ENCODE measurements at places on chromosomes 5 and 9.

- no peak for DNase-seq
Observed at GRCh38 chr5:61820836-61821235, 485.2 kb upstream of the KIF2A start.

DNA sequence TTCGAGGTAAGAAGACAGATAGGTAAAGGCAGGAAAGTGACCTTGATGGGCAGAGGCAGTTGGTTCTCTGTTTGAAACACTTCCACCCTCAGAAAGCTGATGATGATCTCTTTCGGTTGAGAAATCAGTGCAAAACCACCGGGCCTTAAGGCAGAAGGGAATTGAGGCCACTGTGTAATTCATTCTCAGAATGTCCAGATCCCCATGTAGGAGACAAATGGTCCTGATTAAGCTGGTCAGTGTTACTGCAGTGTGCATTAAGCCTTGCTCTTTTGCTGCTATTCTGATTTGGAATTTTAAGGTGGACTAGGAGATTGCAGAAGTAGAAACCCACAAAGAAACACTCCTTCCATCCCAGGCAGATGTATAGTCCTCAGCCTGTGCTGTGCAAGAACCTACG is 255.2 kb downstream of the ARHGAP26 start:
- no peak for DNase-seq

DNA sequence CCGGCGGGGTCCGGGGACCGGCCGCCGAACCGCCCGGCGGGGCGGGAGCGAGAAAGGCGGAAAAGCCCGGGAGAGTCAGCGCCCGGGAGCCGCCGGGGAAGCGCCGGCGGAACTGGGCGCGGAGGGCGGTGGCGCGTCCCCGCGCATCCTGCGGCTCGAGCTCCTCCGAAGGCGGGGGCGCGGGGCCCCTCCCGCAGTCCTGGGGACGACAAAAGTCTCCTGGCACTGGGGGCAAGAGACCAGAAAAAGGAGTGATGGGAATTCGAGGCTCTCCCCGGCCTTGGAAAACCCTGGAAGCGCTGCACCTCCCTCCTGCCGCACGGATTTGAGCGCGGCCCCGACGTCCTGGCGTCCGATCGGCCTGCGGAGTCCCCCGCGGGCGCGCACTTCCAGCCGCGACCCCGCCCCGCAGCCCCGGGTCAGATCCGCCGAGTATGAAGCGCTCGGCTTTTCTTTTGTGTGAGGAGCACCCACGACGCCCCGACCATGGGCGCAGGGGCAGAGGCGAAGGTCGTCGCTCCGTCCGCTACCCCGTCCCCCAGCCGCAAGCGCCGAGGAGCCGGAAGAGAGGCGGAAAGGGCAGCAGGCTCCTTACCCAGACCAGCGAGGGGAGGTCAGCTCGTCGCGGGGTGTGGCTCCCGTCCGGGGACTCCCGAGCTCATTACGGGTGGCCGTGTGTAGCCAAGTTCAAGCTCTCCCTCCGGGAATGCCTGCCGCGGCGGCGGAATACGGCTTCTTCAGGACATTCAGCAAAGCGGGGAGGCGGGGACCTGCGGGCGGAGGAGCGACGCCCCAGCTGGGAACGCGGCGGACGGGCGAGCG is at the start of gene EPB41L4A:
TSS of gene EPB41L4A (minus strand) at position 114 of the 822 bp plus-strand sequence. CDS start 238 bp downstream, outside the sequence.
- no peak for DNase-seq

- DNase-seq = no peak
Observed at GRCh38 chr5:91875196-91875779, 492.2 kb upstream of the ARRDC3 start.

DNA sequence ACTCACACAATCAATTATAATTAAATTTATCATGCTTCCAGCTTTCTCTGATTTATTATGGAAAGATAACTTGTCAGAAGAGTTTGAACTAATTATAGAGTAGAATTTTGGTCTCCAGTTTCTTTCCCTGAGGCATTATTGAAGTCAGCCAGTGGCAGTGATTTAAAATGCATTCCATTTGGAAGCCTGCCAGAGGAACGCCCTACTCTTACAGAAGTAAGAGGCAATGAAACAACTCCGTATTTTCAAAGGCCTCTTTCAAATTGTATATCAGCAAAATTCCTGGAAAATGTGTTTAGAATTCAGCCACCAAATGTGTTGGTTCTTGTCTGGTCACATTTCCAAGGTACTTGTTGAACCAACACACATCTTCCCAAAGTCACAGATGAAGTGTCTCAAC is 640.9 kb downstream of the SEMA5A start:
- DNase-seq = peak; percentile 66

DNA sequence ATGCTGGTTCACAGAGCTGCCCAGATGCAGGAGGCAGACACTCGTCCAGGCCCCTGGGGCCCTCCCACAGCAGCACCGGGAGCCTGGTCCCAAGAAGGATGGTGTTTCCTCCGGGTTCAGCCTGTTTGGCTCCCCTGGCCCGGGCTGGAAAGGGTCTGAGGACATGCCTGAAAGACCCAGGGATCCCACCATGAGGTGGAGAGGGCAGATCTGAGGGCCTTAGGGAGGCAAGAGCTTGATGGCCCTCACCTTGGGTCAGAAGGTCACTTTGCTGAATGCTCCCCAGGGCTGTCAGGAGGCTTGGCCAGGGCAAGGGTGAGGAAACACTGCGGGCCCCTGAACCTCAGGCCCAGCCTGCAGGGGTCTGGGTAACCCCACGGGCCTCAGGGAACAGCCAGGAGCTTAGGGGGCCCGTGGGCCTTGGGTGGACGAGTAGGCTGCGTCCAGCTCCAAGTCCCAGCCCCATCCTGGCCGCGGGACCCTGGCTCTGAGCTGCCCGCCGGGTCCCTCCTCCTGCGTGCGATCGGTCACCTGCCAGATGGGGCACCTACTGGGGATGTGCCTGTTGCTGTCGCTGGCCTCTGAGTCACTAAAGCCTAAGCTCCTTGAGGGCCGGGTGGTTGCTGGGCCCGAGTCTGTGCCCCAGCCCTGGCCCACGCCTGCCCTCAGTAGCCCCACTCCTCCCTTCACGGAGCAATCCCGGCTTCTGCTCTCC is 106.2 kb downstream of the ZNF354C start:
- DNase-seq = no peak

DNA sequence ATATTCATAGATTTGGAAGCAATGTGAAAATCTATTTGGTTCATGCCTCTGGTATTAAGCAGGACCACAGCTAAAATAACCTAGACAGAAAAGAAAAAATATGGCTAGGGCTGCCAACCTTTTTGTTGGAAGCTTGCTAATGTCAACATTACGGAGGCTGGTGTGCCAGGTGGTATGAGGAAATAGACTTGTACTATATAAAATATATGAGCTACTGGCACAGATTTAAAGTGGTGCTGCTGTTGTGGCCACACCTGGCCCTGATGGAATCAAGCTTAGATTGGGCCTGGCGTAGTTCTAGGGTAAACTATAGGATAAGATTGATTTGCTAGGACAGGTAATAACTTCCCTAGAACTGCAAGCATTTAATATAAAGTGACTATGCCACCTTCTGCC is 10.6 kb upstream of the PARP8 start:
- DNase-seq = no peak

DNA sequence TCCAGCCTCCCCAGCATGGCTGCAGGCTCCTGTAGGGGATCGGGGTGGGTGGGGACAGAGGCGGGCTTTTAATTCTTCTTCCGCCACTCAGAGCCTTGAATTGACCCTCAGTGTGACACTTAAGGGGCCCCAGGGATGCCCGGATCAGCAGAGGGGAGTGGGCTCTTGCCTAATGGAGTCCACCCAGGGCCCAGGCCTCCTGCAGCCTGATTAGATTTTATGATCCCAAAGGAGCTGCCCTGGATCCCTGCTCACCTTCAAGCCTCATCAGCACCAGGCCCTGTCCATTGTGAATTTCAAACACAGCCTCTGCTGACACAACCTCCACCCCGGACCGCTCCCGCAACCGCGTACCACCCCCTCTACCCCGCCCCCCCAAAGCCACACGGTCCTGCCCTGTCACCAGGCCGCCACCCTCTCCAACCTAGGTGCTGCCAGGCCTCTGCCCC is 214.1 kb upstream of the IER5L start:
- no peak for DNase-seq

DNA sequence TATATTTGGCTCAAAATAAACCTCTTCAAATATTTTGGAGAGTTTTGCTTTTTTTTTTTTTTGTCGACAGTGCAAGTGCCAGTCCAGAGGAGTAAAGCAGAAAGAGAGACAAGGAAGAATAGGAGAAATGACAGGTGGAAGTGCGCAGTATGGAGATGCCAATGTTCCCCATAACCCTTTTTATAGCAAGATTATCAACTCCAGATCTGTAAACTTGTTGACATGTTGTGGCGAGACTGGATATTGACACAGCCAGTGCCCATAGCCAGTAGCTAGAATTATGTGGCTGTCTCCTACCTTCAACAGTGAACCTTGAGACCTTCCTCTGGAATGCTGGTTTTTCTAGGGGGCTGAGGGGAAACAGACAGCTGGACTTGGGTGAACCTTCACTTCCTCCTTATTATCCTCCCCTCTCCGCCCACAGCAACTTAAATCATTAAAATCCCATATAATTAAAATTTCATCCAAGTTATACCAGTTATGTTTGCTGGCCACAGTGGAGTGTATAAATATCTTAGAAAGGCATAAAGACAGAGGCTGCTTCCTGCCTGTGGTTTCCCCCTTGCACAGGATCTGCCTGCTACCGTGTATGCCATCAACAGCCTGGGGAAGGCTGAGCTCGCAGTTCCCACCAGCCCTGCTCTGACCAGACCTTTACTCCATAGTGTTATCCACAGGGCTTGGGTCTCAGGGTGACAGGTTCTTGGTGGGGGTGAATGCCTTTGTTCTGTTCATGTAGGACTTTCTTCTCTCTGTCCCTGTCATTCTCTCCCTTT is 112.3 kb upstream of the ANKH start:
- DNase-seq = no peak

GRCh38 chr5:17037751-17038150 is 101.7 kb upstream of the MYO10 start:
- no peak for DNase-seq

DNA sequence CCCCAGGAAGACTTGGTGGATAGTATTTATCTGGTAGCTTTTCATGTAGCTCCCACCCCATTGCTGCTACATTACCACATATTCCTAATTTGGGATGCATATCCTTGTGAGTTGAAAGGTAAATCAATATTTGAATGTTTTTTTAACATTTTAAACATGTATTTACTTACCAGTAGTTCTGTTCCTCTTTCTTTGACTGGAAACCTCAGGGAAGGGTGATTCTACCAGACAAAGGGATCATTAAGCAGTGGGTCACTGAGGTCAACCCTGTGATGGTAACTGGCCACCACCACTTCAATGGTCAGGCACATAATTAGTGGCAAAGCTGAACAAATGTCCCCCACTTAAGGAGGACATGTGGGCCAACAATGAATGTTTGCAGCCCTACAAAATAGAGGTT is 27.2 kb upstream of the KLF9 start:
- DNase-seq = no peak

GRCh38 chr5:22431406-22431805 is 421.7 kb downstream of the CDH12 start:
- no peak for DNase-seq

DNA sequence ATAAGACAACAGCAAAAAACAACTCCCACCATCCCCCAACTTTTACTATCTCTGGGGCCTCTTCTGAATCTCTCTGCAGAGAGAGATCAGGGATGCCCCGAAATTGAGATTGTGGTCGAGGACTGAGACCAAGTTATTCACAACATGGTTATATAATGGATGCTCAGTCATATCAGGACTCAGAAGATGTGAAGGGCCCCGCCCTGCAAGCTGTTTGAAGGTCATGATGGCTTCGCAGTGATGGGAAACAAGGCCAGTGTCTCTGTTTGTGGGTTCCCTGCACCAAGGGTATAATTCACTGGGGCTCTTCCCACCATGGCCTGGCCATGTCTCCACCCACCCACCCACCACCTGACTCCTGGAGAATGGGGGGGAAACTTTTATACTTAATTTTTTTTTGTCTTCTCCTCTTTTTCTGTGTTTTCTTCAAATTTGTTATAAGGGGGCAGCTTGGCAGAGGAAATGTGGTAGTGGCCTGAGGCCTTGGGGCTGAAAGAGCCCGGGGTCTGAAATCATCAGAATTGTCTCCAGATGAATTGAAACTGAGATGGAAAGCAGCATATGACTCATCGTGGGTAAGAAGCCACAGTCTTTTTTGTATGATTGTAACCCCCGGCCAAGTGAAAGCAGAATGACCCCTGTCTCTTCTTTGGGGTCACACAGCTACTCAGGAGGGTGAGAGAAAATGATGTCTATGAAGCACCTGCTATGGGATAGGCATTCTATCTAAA is 15.0 kb upstream of the TEX48 start:
- DNase-seq = no peak

DNA sequence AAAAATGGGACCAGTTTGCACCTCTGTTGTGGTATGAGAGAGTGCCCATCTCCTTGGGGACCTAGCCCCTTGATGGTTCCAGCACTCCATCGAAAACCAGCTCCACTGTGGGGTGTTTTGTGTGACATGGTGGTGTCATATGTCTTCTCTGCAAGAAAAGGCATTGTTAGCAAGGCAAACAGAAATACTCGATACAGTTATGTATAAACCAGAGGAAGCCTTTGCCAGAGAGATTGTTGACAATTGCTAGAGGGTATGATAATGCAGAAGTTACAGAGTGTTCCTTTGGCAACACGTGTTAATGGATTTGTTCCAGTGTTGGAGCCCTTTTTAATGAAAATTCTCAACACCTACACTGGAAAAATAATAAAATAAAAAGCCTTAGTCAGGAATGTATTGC is 270.4 kb upstream of the DMRT1 start:
- DNase-seq = no peak

DNA sequence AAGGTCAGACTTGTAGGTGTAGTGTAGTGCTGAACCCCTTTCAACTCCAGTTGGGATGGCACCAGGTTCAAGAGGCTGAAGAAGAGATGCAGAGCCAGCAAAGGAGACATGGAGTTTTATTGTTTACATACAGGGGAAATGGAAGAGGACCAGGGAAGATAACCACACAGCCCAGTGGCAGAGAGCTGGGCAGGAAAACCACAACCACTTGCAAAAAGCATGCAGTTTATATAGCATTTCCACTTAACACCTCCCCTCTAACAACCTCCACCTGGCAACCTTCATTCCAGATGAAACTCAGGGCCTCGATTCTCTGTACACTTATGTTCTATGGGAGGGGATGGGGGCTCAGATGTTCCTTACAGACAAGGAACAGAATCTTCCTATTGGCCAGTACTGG is 56.9 kb downstream of the SNX24 start:
- DNase-seq = no peak

DNA sequence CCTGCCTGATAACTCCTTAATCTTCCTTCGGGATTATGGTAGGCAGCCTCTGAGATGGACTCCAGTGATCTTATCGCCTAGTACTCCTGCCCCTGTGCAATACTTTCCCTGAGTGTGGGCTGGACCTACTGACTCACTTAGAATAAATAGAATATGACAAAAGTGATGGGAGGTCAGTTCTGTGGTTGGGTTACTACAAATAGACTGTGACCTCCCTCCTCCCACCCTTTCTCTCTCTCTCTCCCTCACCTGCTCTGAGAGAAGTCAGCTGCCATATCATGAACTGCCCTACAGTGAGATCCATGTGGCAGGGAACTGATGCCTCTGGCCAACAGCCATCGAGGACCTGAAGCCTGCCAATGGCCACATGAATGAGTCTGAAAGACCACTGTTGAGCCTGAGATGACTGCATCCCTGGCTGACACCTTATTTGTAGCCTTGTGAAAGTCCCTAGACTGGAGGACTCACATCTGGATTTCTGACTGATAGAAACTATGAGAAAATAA is 31.7 kb downstream of the NRG2 start:
- no peak for DNase-seq

- no peak for DNase-seq
Observed at GRCh38 chr9:134500931-134501760, 140.5 kb upstream of the COL5A1 start.

GRCh38 chr5:180860273-180860886 is 696 bp downstream of the ZFP62 start:
- no peak for DNase-seq

All from SK-N-MC (cell line).